ENCODE measurements at places on chromosomes 12 and 14.

- no peak for DNase-seq
These were observed 141.6 kb downstream of the ITPR2 start for GRCh38 chr12:26691234-26691970.

- no peak for DNase-seq
These were observed 213.7 kb upstream of the NPAS3 start for GRCh38 chr14:32724867-32725471.

DNA sequence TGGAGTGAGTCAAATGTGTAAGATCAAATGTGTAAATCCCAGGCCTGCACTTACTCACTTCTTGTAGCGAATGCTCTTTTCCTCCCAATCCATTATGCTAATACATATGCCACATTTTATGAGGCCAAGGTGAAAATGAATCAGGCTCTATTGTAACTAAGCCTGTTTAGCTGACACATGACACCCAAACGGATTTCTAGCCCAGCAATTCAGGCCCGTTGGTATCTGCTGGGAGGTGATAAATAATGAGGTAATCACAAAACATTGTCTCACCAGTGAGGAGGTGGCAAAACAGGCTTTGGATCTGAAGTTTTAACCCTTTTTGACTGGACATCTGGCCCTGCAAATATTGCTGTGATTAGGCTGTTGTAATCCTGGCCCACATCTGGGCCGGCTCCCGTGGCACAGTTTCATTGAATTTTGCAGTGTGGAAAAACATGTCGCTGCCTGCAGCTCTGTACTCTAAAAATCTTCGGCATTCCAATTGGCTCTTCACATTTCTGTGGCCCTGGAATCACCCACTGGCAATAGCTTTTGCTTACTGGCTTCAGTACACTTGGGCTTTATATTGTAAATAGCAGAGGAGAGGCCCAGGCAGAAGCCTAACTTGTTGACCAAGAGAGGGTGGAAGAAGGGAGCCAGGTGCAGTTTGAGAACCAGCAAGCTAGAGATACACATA is 106.1 kb downstream of the PAX9 start:
- peak; percentile 62 for DNase-seq

DNA sequence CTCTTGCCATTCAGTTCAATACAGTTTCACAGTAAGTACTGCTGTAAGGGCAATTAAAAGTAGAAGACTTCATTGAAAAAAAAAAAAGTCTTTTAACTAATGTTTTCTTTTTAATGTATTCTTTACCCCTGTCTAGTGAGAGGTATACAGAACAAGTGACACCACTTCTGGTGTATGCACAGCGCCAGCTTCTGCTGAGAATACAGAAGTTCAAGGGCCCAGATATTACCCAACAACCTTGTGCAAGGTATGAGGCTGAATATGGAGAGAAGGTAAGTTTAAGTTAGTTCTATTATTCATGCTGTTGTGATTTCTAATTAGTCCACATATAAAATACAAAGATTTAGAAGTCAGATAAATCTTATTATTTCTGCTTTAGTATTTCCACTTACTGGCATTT is 168.7 kb downstream of the CFAP54 start:
- DNase-seq, result no peak

- no peak for DNase-seq
These were observed 256.2 kb upstream of the LRFN5 start for GRCh38 chr14:41350476-41350875.

DNA sequence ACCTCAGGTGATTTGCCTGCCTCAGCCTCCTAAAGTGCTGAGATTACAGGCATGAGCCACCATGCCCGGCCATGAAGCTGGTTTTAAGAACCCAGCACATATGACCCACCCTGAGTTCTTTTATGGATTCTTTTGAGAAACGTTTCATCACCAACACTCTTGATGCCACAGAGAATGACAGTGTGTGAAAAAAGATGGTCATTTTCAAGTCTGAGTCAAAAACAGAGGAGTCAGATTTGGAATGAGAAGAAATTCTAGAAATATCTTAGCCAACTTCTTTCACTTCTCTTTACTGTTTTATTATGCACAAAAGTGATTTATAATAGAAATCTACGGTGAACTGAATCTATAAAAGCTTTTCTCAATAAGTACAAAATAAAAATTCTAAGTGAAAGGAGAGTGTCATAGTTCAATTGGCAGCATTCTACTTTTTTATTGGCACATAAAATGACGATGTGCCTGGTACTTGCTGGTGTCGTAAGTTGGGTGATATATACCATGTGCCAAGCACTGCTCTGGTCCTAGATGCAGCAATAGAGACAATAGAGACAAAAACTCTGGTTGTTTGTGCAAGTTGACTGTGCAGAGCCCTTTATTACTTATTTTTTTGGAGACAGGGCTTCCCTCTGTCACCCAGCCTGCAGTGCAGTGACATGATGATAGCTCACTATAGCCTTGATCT is 33.9 kb downstream of the CCDC177 start:
- DNase-seq, result no peak

DNA sequence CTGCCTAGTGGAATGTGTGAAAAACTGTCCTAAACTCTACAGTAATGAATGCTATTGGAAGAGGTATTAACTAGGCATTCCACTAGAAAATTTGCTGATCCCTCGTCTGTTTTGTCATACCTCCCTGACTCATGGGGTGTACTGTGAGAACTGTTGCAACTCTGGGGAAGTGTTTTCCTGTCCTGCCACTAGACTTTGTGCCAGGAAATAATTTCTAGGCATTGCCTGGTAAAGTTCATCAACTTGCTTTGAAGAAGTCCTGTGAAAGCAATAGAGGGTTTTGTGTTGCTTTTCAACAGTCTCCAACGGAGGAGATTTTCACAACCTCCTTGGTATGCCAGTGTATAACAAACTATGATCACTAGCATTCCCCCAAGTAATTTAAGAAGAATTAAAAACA is 139.9 kb downstream of the AKAP6 start:
- no peak for DNase-seq

- no peak for DNase-seq
These were observed 16.4 kb upstream of the PUS1 start for GRCh38 chr12:131912518-131913274.

DNA sequence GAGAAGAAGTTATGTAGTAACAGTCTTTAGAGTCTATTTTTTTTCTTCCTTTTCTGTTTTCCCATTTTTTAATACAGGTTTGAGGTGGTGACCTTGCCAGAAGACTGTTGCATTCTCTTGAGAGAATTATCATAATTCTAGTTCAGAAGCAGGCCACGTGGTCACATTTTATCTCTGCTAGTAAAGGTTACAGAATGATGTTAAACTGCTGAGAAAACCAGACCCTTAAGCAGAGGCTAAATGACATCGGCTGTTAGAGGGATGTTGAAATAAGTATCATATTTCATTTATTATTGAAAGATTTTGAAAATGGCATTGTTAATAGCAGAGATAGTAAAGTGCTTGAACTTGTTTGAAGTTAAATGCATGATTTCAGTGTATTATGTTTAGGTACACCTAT is 49.2 kb downstream of the BRMS1L start:
- no peak for DNase-seq

- DNase-seq, result no peak
These were observed 77.4 kb downstream of the AACS start for GRCh38 chr12:125142601-125143000.

- DNase-seq, result no peak
These were observed 48.2 kb downstream of the SETD3 start for GRCh38 chr14:99432485-99432884.

- no peak for DNase-seq
These were observed 8.3 kb upstream of the MYL2 start for GRCh38 chr12:110928700-110929099.

DNA sequence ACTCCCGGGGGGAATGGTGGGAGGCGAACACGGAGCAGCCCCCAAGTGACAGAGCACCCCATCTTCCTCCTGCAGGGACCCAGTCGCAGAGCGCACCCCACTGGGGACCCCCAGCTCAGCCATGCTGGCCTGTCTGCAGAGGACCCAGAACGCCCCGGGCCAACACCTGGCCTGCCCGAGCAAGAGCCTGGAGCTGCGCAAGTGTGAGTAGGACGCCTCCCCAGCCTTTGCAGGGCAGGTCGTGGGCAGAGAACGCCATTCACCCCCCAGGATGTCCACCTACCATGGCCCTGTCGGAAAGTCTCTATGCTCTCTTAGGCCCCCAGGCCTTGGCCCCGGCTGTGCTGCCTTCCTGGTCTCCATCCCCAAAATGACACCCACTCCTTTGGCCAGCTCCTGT is 30.4 kb downstream of the FAM222A start:
- no peak for DNase-seq

- DNase-seq, result no peak
These were observed 328.7 kb downstream of the RAD51B start for GRCh38 chr14:68148276-68148675.

DNA sequence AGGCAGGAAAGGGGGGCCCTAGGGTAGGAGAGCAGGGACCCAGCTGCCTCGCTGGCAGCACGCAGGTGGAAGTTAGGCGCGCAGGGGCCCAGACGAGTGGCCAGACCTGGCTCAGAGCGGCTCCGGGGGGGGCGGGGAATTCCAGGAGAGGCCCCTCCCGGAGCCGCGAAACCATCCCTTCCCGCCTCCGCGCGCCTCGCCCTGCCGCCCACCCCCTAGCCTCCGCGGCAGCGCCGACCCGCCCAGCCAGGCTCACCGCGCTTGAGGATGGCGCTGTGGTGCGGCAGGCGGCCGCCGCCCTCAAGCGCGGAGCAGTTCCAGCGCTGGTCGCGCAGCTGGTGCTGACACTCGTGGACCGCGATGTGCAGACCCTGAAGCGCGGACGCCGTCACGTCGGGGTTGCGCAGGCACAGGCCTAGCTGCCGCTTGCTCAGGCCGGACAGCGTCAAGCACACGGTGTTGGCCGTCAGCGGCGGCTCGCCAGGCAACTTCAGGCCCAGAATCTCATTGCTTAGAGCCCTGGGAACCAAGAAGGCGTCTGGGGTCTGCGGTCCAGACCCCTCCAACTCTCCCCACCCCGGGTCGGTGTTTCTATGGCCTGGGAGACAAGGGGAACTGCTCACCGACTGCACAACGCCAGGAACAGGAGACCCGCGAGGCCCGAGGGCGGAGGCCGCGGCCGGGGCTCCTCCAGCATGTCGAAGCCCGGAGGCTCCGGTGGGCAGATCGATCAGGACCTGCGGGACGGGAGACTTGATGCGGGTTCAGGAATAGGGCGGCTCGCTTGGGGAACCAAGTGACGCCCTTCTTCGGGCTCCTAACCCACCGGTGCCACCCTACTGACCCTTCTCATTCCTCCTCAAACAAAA is 1.5 kb downstream of the WNT10B start:
- no peak for DNase-seq

DNA sequence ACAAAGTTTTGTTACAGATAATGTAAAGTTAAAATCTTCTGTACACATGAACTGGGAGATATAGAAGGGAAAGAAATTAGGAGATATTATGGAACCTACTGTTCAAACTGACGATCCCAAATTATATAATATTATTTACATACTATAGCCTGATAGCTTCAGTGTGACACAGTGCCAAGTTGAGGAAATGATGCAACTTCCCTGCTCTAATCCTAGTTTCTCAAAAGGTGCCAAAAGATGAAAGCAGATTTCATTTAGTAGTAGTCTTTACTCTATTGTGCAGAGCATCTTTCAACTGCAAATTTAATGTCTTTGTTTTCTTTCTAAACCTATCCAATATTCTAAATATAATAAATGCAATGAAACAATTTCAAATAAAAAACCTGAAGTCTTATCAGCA is 46.9 kb downstream of the COCH start:
- no peak for DNase-seq

DNA sequence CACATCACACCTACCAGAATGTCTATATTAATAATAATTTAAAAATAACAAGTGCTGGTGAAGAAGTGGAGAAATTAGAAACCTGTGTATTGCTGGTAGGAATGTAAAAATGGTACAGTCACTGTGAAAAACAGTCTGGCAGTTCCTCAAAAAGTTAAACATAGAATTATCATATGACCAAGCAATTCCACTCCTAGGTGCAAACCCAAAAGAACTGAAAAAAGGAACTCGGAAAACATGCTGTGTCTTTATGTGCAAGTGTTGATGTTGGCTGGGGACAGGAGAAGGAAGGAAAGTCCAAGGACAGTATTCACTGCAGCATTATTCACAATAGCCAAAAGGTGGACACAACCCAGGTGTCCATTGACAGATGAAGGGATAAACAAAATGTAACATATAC is 146.5 kb downstream of the TTC7B start:
- DNase-seq, result no peak

DNA sequence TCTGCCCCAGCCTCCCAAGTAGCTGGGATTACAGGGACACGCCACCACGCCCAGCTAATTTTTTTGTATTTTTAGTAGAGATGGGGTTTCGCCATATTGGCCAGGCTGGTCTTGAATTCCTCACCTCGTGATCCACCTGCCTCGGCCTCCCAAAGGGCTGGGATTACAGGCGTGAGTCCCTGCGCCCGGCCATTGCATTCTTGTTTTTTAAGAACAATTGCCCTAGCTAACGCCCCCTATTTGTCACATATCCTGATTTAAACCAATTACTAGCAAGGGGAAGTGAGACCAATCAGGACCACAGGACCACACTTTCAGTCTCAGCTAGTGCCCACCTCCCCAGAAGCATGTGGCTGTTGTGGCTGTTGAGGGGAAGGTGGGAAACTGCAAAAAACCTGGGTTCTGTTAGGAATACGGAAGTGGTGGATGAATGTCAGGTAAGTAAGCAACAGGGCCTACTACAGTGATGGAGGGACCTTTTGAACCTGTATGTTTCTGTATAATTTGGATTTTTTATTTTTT is 37.8 kb upstream of the NFYB start:
- DNase-seq, result no peak

- DNase-seq, result no peak
These were observed 18.2 kb upstream of the CEBPE start for GRCh38 chr14:23137192-23137812.

DNA sequence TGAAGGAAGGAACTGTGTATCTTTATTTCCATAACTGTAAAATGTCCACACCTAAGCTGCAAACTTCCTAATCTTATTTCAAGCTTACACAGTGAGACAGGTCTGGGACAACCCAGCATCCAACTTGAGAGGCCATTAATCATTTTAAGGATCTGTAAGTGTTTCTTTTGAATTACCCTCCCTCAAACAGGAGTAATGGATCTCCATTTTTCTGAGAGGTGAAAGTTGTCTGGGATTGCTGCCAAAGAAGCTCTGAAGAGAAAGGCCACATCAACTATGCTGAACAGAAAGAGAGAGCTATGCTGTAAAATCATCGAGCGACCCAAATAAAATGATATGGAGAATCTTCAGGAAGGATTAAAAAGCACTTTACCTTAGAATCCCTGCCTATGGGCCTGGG is 131.7 kb upstream of the CPNE8 start:
- DNase-seq, result no peak
